ENCODE measurements at places on chromosomes 6 and 20.

DNA sequence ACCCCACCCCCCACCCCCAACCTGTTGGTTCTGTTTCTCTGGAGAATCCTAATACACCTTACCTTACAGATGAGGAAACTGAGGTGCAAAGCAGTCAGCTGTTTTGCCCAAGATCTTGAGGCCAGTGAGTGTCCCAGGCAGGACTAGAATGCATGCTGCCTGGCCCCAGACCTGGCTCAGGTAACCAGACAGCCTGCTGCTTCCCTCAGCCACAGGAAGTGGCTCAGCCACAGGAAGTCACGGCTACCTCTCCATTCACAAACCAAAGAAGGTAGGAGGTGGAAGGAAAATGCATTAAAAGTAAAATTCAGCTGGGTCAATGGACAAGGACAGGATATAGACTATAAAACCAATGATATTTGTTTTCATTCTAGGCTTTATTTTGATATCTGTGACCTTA, 517.6 kb downstream of the CD83 start:
- no peak for DNase-seq

DNA sequence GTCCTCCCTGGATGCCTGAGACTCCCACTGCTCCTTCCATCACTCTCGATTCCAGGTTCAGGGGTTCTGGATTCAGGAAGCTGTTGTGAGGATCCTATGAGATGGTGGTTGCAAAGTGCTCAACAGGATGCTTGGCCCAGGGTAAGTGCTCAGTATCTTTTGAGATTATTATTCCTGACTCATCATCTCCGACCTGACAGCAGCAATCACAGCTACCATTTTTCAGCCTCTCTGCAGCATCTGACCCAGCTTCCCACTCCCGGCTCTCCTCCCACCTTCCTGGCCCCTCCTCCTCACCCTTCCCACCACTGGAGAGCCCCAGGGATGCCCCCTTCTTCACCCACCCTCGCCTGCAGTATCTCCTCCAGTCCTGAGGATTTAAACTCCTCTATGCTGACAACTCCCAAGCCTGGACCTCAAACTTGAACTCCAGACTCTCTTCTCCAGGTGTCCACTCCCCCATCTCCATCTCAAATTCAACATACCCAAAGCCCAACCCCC, 36.8 kb upstream of the KCNB1 start:
- no peak for DNase-seq

GRCh38 chr6:12635813-12636212, 80.8 kb upstream of the PHACTR1 start:
- DNase-seq = no peak

GRCh38 chr20:32973077-32973717, 31.0 kb downstream of the SUN5 start:
- DNase-seq = no peak

DNA sequence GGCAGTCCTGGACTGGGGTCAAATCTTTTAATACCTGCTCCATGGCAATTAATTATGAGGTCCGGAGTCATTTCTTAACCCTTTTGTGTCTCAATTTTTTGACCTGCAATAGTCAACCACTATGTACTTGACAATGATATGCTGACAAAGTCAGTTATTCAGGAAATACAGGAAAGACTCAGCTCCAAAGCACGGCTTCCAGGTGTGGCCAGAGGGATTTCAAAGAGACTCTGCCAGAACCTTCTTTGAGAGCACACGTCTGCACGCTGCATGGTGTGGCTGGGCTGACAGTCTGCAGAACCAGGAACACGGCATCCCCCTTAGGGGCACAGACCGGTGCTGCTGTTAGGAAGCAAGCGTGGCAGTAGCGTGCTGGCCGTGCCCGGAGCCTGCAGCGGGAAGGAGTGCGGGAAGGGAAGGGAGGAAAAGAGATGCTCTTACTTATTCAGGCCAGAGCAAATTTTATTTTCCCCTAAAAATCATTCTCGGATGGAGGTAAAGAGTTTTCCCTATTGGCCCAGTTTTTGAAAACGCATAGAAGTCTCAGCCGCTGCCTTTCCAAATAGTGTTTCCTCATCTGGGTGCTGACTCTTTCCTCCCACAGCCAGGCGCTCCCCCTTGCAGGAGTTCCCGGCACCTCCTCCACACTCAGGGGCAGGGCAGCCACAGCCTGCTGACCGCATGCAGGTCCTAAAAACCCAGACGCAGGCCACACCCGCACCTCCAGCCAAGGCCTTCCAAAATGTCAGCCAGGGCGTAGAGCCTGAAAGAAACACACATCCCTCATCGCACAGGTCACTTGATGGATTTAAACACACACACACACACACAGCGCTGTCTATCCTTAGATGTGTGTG, 187.4 kb upstream of the SNX9 start:
- no peak for DNase-seq

GRCh38 chr20:56392881-56393482, 537 bp downstream of the CSTF1 start:
- DNase-seq = peak; percentile 48

- DNase-seq = no peak
Measured at GRCh38 chr6:142359271-142359960, 57.6 kb downstream of the ADGRG6 start.

- no peak for DNase-seq
Measured at GRCh38 chr6:125346201-125346925, 44.6 kb upstream of the HDDC2 start.

GRCh38 chr20:59082077-59082740, 39.6 kb upstream of the PRELID3B start:
- DNase-seq = peak; percentile 95

DNA sequence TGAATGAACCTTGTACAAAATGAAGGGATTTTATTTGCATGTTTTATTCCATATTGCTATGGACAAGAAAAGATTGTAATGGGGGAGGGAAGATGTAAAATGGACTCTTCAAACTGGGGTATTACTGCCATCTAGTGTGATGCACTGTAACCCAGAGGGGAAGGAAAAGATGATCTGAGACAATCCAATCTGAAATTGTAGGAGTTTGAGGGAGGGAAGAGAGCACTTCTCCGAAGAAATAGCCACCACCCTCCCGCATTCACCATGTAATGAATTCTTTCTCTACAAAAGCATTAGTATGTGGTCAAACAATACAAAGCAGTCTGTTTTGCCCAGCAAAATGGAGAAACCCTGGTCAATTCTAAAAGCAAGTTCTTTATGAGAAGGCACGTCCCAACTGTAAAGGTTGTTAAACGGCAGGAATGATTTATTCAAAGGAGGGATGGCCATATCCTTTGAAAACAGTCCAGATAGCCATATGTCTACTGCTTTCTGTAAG, 679.5 kb upstream of the NRSN1 start:
- DNase-seq = peak; percentile 8

DNA sequence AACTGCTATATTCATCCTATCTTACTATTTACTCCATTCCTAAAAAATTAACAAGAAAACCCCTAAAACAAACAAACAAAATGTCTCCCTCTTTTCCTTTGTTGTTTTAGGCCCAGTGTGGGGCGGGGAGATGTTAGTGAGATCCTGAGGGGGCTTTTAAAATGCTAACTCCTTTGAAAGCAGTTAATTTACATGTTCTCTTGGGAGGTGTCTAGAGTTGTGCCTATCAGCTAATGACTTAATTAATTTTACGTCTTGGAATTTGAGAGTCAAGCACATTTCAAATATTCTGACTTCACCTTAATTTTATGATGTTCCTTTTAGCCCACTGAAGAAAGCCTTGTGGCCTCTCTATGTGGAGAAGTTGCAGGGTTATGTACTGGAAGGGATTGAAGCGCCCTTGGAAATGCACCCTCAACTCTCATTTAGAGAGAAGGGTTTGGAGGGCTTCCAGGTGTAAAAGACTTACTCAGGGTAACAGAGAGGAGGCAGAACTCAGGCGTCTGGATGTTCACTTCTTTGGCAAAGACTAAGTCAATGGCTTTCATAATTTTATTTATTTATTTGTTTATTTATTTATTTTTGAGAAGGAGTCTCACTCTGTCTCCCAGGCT, 4.9 kb downstream of the SASH1 start:
- no peak for DNase-seq

- DNase-seq = peak; percentile 45
Measured at GRCh38 chr6:110874880-110875547, 429 bp downstream of the AMD1 start.

- DNase-seq = peak; percentile 91
Measured at GRCh38 chr20:63653041-63653973, at the start of gene STMN3. Gene STMN3, minus strand, starts transcription at chr20:63653424. Its CDS starts 79 bp downstream, at chr20:63653345.

DNA sequence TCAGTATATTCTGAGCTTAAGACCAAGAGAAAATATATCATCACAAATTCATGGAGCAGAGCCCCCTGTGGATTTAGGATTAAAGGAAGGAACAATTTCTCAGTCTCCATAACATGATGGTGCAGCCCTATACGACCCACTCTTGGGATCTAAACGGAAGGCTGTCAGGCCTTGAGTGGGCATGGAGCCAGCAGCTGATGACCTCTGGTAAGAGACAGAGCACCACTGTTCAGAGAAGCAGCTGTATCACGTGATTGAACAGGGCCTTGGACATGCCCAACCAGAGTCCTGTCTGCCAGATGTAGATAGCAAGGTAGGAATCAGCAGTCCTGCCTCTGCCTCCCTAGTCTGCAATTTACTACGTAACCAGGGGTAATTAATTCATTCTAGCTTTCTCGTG, 259.4 kb upstream of the POU3F2 start:
- no peak for DNase-seq

DNA sequence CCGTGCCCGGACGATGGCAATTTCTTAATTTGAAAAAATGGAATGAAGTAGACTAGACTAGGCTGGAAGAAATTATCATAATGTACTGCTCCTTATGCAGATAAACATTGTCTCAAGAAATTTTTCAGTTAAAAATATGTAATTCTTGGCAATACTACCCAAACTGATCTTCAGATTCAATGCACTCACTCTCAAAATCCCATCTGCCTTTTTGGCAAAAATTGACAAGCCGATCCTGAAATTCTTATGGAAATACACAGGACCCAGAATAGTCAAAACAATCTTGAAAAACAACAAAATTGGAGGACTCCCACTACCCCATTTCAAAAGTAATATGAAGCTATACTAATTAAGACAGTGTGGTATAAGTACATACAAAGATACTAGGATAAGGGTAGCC, 19.0 kb downstream of the SLC23A2 start:
- DNase-seq = no peak

- DNase-seq = no peak
Measured at GRCh38 chr6:150412221-150412620, 43.4 kb downstream of the IYD start.

GRCh38 chr20:35561671-35562070, 19.8 kb downstream of the ERGIC3 start:
- no peak for DNase-seq

DNA sequence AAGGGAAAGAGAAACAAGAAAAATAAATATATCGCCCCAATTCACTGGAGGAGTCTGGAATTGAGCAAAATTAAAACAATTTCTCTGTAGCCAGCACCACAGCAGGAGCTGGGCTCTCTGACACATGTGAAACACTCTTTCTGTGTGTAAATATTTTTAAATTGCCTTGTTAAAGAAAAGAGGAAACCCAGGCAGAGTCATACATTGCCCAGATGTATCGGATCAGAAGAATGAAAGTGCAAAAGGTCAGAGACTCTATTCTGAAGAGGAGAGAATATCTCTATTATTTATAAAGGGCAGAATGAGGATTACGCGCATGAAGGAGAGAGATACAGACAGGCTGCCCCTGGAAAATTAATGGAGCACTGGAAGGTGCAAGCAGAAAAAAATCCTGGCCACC, 127.0 kb upstream of the MAN1A1 start:
- DNase-seq = no peak

- DNase-seq = peak; percentile 42
Measured at GRCh38 chr6:143961886-143962878, 45.9 kb downstream of the PLAGL1 start.

- DNase-seq = peak; percentile 26
Measured at GRCh38 chr6:154232013-154232910, 124.3 kb downstream of the IPCEF1 start.

GRCh38 chr6:131867744-131868143, 59.9 kb downstream of the ENPP1 start:
- DNase-seq = no peak

- no peak for DNase-seq
Measured at GRCh38 chr20:40680161-40680959, 8.7 kb downstream of the MAFB start.

DNA sequence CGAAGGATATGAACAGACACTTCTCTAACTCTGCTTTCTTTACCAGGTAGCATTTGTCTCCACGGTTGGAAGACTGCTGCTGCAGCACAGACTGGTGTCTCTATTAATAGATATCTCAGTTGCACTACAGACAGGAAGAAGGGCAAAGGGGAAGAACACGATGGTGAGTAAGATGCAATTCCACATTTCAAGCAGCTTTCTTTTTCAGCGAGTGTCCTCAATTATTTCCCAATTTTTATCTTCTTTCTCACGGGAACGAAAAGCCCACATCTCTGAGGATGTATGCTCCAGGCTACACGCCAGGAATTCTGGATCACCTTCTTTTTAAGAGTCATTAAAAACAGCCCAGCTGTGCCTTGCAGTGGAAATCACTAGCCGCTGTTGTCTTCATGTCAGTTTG, 311.6 kb upstream of the ECI2 start:
- DNase-seq = peak; percentile 19

DNA sequence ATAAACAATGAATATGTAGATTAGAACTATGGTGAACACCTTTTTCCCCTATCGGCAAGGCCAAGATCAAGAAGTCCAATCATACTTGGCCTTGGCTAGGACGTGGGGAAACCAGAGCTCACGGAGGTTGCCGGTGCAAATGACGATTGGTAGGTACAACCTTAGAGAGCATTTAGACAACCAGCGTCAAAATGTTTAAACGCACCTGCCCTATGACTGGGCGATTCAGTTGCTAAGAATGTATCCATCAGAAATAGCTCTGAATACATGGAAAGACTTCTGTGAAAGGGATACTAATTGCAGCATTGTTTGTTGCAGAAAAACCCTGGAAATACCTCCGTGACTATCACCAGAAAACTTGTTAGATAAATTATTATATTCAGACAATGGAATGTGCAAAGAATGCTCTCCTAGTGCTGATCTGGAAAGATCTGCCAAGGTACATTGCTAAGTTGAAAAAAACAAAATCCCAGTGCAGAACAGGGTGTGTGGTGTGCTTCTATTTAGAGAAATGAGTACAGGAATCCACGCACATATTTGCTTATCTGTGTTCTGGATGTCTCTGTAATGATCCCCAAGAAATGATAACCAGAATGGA, 48.0 kb upstream of the PTPN1 start:
- no peak for DNase-seq

- peak; percentile 56 for DNase-seq
Measured at GRCh38 chr20:43941476-43942200, 27.0 kb downstream of the TOX2 start.

All from ELR (cell line).